ENCODE measurements at places on chromosomes 2 and 18.

- no peak for DNase-seq
Measured at GRCh38 chr2:21022792-21023367, 21.0 kb downstream of the APOB start.

GRCh38 chr2:218806346-218806978 is 24.5 kb downstream of the CYP27A1 start:
- no peak for DNase-seq

DNA sequence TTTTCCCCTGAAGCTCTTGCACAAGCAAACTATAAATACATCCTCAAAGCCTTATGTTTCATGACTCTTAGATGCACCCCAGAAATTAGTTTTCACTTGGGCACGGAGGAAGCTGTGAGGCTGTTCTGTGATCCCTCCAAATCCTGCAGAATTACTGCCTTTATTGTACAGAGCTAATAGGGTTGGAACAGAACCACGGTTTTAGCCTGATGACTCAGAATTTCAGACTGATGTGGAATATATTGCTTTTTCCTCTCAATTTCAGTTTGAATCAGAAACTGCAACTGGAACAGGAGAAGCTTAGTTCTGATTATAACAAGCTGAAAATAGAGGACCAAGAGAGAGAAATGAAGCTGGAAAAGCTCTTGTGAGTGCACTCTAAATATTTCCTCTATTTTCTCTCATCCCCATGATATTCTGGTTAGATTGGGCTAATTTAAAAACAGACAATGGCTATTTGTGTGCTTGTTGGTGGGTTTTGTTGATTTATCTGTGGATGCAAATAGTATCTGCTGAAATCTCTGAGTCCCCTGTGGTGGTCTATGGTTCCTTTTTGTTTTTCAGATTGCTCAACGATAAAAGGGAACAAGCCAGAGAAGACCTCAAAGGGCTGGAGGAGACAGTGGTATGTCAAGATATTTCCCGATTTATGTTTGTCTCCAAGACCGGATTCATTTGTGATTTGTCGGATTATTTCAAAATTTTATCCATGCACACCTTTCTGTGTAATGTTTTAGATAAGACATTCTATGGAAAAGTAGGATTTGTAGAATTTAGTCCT is 38.2 kb upstream of the LYPD6B start:
- no peak for DNase-seq

GRCh38 chr2:48180557-48180956 is 274.3 kb upstream of the FBXO11 start:
- DNase-seq, result no peak

- no peak for DNase-seq
Measured at GRCh38 chr2:179744401-179744800, 117.0 kb downstream of the ZNF385B start.

DNA sequence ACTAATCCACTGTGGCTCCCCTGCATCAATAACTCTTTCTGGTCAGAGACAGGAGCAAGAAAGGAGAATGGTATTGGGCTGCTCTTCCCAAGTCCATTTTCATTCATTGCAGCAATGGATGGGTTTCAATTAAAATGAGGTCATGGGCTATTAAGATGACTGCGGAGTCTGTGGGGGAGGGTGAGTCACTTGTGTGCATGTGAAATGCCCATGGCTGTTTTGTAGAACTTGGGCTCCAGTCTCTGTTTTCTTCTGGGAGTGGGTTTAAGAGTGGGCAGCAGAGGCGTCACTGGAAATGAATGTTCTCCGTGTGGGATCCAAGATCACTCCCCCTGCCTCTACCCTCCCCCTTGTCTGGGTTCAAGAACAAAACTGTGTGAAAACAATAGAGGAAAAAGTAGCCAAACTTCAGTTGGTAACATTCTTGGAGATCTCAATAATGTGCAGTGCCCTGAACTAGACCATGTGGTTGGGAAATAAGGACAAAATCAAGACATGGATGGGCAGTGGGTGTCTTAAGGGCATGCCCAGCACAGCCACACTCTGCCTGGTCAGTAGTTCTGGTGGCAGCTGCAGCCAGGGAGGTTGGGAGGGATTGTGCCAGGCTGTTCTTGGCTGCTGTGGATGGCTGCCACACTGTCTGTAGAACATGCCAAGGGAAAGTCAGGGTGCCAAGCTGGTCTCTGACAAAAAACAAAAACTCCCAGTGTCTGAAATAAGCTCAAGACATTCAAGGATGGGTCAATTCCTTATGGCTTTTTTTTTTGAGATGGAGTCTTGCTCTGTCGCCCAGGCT is 68.2 kb upstream of the CXCR4 start:
- no peak for DNase-seq

- no peak for DNase-seq
Measured at GRCh38 chr2:167692936-167693335, 554.5 kb downstream of the STK39 start.

DNA sequence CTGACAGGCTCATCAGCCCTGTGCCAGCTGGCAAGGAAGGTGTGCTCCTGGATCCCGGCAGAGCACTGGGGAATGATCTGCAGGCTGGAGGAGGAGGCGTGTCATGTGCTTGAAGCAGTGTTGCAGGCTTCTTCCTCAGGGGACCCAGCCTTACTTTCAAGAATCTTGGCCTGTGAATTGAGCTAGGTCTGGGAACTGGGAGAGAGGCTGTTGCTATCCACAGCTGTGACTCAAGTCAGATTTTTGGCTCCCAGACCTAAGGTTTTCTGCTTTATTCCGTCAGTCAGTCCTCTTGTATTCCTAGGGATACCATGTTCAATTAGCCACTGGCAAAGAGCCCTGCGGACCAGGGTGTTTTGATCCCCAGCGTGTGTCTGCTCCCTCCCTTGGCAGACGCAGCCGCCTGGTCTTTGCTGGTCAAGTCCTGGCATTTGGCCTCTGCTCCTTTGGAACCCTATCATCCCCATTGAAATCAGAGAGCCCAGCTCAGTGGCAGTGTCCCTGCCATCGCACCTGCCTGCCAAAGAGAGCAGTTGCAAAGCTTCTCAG is 32.4 kb downstream of the ASB1 start:
- no peak for DNase-seq

GRCh38 chr18:73893880-73894279 is 253.8 kb downstream of the FBXO15 start:
- DNase-seq, result no peak

DNA sequence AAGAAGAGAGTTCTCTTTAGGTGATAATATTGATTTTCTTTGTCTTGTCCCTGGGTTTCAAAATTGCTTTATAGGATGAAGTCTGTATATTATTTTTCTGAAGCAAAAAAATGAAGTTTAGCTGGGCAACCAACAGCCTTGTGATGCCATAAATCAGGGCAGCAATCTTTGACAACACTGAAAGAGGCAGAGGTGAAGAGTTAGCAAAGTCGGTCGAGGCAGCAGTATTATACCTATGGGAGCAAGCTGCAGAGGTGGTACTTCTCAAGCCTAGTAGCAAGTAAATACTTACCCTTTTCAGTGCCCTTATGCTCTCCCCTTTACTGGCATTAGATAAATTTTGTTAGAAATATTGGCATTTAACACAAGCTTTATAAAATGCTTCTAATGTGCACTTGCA is 92.9 kb downstream of the NETO1 start:
- DNase-seq, result no peak

- DNase-seq, result no peak
Measured at GRCh38 chr2:96907115-96908041, 37.5 kb upstream of the SEMA4C start.

DNA sequence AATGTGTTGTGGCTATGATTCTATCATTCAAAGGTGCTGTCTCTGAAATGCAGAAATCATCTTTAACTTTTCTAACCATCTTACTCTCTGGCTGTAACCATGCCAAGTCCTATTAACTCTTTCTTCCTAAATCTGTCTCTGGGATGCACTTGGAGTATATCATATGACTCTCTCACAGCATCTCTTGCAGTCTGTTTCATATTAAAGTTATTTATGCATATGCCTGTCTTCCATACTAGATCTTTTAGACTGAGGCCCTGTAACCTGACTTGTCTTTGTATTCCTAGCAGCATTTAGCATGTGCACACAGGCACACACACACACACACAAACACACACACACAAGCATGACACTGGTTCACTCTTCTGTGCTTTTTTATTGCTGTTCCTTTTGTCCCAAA is 320.6 kb downstream of the ETAA1 start:
- DNase-seq, result no peak

DNA sequence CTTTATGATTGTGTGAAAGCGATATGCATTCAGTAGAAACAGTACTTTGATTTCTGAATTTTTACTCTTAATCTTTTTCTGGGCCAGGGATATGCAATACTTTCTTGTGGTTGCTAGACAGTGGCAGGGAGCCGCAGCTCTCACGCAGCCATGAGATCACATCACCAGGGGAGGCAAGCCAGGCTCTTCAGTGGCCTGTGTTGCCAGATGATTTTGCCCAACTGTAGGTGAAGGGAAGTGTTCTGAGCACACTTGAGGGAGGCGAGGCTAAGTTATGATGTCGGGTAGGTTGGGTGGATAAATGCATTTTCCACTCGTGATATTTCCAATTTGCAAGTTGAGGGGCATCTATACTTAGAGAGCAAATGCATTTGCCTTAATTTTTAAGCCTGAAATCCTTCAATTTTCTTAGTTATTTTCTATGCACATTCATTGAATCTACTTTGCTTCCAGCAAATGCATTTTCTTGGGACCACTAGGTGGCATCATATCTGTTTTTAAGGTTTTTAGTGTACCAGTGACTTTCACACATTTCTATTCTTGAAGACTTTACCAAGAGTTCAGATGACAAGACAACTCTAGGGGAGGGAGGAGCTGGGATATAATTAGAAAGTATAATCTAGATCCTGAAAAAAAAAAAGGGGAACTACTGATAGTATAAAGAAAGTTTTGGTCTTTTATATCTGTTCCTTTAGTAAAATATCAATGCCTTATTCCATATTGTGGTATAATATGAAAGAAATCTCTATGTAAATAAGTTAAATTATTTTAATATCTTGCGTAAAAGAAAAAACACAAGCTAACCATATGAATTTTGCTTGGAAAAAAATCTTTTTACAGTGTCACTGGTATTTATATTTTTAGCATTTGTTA is 643.3 kb downstream of the SOCS6 start:
- peak; percentile 5 for DNase-seq

DNA sequence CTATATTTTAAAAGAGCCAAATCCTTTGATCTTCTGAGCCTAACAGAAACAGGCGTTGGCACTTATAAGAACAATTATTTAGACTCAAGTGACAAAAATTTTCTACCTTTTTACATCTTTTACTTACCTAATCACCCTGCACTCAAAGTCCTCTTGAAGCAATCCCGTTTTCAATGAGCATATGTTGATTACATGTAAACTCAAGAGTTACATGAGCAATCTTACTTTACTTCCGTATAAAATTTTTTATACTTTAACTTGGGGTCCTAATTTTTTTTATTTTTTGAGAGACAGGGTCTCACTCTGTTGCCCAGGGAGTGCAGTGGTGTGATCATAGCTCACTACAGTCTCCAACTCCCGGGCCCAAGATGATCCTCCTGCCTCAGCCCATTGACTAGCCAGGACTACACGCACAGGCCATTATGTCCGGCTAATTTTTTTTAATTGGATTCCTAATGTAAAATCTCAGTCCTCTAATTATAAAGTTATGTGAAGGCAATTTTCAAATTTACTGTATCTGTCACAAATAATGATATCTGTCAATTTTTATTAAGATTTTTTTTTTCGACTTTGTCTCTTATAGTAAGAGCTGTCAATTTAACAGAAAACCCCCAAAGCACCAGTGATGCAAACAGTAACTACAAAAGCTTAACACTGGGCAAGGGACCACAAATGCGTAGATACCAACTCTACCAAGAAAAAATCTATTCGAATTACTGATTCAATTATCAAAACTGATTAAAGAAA is 19.1 kb upstream of the STPG4 start:
- no peak for DNase-seq

DNA sequence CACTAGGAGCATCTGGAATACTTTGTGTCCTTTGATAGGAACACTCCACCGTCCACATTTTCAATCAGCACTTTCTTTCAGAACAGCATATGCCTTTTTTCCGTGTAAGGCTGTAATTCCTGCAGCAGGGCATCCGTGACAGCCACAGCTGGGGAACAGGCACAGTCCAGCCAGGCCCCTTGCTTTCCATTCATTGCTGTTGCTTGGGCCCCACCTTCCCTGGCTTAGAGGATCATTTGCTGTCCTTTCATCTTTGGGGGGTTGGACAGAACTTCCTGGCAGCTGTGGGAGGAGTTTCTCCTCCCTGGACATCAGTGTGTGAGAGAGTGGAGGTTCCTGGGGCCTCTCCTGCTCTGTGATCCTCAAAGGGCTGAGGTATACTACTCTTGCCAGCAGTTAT is 49.7 kb upstream of the ITM2C start:
- no peak for DNase-seq

DNA sequence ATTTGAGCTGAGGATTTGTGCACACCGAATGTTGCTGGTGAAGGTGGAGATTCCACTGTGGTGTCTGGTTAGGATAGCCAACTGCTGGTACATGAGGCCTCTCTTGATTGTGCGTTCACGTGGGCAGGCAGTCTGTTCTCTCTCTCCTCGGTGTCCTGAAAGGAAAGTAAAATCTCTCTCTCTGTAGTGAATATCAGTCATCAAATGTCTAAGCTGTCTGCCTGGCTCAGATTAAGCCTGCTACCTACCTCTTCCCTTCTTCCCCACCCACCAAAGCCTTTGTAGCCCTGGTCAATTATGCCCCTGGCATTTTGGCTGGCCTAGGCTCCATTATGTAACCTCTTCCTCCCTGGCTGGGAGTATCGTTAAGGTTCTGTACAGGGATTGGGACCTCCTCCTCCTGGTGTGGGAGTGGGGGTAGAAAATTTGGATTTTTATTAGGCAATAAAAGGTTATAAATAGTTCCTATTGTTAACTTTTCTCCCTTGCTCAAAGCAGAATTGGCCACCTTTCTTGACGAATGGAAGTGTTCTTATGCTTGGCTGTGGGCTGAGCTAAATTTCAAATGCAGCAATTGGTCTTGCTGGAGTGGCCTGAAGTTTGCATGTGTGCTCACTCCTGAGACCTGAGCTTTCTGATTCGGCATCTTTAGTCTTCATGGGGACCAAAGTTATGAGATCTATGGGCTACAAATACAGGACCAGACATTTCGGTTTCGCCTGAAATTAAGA is 148.8 kb downstream of the WDSUB1 start:
- no peak for DNase-seq

DNA sequence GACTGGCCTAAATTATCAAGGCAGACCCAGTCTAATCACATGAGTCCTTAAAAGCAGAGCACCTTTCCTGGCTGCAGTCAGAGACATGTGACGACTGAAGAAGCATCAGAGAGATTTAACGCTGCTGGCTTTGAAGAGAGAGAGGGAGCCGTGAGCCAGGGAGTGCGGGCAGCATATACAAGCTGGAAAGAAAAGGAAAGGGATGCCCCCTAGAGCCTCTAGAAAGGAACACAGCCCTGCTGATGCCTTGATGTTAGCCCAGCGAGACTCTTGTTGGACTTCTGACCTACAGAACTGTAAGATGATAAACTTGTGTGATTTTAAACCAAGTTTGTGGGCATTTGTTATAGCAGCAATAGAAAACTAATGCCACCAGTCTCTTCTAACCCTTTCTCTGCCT is 58.1 kb downstream of the HEATR5B start:
- no peak for DNase-seq

- no peak for DNase-seq
Measured at GRCh38 chr2:150621526-150622213, 134.2 kb upstream of the RND3 start.
